ENCODE measurements at places on chromosomes 12 and 14. TPM values are rescaled to one million over a fixed set of nuclear protein-coding genes. Genes with fewer than 3 reads are reported as not detected.

Gene MUCL1
- not detected for total RNA-seq

GRCh38 chr12:24222968-24223367 is 273.5 kb upstream of the SOX5 start:
- no peaks in the 10 kb centered on the region for H3K36me3 ChIP-seq
- no peaks in the 10 kb centered on the region for H3K4me1 ChIP-seq
- no peak overlapping the region for H3K27ac ChIP-seq
- 0 out of 2 replicates have a peak, but pooled peaks cover 4% of the 10 kb centered on the region for H3K27me3 ChIP-seq
- no peak for DNase-seq

DNA sequence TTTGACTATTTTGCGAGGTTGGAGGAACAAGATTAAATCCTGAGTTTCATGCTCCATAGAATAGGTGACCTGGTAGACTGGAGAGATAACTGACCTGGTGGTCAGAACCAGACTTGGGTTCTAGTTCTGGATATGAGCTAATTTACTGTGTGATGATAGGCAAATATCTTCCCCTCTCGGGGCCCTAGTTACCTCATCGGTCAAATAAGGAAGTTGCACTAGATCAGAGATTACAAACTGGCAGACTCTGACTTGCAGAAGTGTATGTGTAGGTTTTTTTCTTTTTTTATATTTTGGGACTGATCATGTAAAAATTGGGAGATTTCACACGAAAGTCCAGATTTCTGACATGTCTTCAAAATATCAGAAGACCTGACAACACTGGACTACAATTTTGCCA is 37.0 kb downstream of the RPH3A start:
- no peaks in the 10 kb centered on the region for H3K4me1 ChIP-seq
- H3K4me3 ChIP-seq: no peak overlapping the region
- H3K36me3 ChIP-seq: no peaks in the 10 kb centered on the region
- H3K27ac ChIP-seq: no peak overlapping the region

DNA sequence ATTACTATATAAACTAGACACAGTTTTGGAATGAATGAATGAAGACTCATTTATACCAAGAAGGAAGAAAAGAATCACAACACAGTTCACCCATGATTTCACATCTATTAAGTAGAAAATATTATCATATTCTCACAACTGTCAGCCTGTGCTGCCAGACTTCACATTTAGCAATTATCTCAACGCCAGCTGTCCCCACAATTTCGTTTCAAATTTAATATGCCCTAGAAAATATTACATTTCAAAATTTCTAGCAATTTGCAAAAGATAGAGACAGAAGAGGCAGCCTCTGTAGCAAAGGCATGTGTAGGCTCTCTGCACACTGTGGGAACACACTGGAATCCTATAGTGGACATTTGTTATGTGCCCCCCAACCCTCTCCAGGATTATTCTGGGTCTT is 83.6 kb downstream of the ANKS1B start:
- no peak overlapping the region for H3K4me3 ChIP-seq
- H3K36me3 ChIP-seq: no peaks in the 10 kb centered on the region
- no peaks in the 10 kb centered on the region for H3K4me1 ChIP-seq
- peaks cover 7% of the 10 kb centered on the region for H3K27me3 ChIP-seq
- no peak overlapping the region for H3K27ac ChIP-seq
- DNase-seq: no peak

- H3K36me3 ChIP-seq: no peaks in the 10 kb centered on the region
- no peak overlapping the region for H3K4me3 ChIP-seq
- H3K27me3 ChIP-seq: no peaks in the 10 kb centered on the region
- H3K4me1 ChIP-seq: peaks cover 30% of the 10 kb centered on the region
- no peak overlapping the region for H3K27ac ChIP-seq
Observed at GRCh38 chr14:33573301-33573880, 377.5 kb downstream of the EGLN3 start.

Data from PC-3 (cell line).